ENCODE measurements at places on chromosomes 1 and 21.

DNA sequence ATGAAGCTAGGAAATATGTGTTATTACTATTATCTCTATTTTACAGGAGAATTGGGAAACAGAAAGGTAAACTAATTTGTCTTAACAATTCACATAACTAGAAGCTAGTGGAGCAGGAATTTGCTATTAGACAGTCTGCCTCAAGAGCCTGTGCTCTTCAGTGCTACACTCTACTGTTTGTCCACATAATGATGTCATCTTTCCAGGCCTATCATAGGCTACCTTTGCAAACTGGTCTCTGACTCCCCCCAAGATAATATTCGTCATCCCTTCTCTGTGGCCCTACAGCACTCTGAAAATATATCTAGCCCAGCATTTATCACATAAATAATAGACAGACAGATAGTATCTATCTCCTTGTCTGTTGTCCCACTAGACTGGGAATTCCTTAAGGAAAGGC lies 34.1 kb downstream of the TRIT1 start:
- DNase-seq = no peak

- DNase-seq = no peak
Observed at GRCh38 chr1:204350312-204350711, 9.4 kb downstream of the PLEKHA6 start.

- DNase-seq = no peak
Observed at GRCh38 chr1:231666937-231667608, 40.5 kb downstream of the DISC1 start.

DNA sequence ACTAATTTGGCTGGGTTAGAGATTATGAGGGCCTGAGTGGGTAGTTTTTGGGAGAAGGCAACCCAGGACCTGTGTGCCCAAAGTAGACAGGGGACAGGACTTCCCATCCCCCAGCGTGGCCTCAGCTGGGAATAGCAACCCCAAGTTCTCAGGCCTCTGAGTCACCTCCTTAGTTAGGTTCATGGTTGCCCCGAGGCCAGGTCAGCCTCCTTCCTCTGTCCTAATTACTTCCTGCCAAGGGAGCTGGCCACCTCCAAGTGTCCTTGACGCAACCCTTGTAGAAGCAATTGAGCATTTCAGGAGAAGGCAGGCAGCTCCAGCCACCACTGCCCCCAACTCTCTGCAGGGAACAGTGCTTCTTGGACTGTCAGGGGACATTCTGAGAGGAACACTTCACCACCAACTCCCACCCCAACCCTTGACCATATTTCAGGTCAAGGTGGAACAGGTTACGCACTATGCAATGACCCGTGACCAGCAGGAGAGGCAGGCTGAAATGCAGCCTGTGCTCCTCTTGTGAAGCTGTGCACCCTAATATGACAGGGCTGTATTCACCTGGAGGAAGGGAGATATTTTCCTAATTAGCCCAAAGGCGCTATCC lies 5.1 kb upstream of the NT5C1A start:
- no peak for DNase-seq

DNA sequence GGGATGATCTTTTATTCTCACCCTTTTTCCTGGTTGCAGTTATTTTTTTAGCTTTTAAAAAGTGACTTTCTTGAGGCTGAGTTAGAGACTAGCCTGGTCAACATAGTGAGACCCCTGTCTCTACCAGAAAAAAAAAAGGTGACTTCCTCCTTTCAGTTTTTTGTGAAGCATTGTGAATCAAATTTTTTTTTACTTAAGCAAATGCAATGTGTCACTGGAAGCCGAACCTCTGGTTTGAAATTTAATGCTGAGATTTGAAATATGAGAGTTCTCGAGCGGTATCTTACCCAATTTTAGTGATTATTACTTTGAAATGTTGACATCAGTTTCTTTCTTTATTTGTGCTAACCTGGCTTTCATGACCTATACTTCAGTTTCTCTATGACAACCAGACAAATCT lies 3.6 kb downstream of the CAP1 start:
- DNase-seq = no peak

Measured in spinal cord (tissue), 10 donors.